ENCODE measurements at places on chromosomes 16 and 17. TPM values are rescaled to one million over a fixed set of nuclear protein-coding genes. Genes with fewer than 3 reads are reported as not detected.

Gene ANKRD40CL
- total RNA-seq: not detected

DNA sequence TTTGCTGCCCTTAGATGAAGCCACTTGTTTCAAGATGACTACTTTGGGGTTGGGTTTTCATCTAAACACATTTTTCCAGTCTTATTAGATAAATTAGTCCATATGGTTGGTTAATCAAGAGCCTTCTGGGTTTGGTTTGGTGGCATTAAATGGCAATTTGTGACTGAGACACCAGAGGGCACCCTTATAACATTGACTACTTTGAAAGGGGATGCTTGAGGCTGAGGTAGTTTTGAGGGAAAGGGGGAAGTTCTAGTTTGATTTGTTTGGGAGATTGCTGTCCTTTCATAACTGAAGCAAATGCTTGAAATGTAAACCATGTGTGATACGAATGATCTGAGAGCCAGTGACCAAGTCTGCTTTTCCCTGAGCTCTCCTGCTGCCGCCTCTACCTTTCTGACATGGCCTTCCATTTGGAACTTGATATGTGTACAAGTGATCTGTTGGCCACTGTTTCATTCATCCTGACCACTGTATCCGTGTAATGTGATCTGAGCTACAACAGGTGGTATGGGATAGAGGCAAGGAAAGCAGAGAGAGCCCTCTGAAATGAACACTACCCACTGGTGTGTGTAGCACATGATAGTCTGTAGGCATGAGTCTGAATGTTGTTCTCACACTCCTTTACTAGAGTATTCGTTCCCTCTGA lies 5.8 kb upstream of the RARA start:
- no peak overlapping the region for H3K27ac ChIP-seq

GRCh38 chr16:4270595-4270994 lies 2.2 kb downstream of the TFAP4 start:
- no peak for DNase-seq
- no peak overlapping the region for H3K27ac ChIP-seq
- peaks cover 4% of the 10 kb centered on the region for H3K4me1 ChIP-seq
- H3K27me3 ChIP-seq: no peaks in the 10 kb centered on the region

DNA sequence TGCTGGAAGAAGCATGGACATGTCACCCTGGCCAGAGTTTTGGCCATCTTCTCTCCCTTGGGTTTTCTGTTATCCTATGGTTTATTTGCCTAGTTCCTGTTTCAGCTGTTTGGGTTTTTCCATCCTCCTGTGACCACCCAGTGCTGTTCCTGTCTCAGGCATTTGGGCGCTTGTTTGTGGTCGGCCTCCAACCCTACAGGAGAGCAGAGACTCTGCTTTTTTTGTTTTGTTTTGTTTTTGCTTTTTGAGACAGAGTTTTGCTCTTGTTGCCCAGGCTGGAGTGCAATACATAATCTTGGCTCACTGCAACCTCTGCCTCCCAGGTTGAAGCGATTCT lies 3.3 kb upstream of the ZC3H7A start:
- no peak overlapping the region for H3K27ac ChIP-seq
- H3K4me1 ChIP-seq: peaks cover 10% of the 10 kb centered on the region
- H3K27me3 ChIP-seq: no peaks in the 10 kb centered on the region
- DNase-seq: no peak
- H3K4me3 ChIP-seq: no peak overlapping the region
